Sigmoid colon (tissue), 7 donors: ENCODE measurements at places on chromosomes 2 and 18.

GRCh38 chr2:33528441-33528950 is 52.0 kb downstream of the RASGRP3 start:
- DNase-seq = no peak

DNA sequence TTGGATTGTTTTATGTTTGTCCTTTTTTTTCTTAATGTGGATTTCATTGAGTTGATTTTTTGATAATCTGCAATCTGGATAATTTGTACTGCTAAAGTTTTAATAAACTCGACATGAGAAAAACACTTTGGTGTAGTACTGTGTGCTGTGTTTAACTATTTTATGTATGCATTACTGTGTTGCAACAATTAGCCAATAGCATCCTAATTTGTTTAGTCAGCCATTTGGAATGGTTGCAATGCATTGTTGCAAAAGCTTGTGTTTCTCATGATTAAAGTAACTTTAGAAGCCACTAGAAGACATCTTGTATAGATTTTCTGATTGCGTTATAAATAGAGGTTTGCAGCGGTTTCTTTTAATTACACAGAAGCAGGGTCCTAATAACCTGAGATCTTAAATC is 53.5 kb downstream of the PPIG start:
- DNase-seq = no peak

DNA sequence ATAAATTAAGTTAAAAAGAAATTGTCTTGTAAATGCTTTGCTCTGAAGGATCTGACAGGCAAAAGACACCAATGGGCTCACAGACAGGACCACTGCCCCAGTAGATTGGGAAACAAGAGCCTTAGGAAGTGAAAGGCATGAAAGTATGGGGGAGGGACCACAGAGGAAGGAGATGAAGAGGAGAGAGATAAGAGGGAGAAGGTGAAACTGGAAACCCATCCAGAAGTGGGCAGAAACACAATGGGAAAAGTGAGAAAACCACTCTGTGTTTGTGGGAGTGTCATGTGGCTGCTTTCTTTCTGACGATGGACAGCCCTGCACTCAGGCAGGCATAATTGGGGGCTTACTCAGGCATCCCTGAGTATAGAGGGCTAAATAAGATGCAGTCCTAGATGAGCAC is 101.5 kb upstream of the STON1 start:
- DNase-seq = no peak

- no peak for DNase-seq
These were observed 150.2 kb downstream of the TMEFF2 start for GRCh38 chr2:192044496-192044895.

GRCh38 chr18:55893948-55894347 is 306.0 kb upstream of the TCF4 start:
- no peak for DNase-seq

DNA sequence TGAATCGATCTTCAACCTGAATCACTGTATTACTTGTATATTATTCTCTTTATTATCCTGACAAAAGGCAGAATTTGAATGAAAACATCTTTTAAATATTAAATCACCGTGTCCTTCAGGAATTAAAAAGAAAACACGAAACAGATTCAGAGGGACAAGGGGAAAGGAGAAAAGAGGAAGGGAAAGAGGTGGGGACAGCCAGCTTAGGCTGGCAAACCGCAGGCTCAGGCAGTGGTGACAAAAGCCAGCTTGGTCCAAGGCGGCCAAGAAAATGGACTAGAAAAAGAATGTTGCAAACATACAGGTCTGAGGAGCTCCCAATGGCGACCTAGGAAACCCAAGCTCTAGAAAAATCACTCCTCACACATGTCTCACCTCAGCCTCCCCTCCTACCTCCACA is 6.8 kb downstream of the B4GALT6 start:
- no peak for DNase-seq
